ENCODE measurements at places on chromosomes 16 and 17.

DNA sequence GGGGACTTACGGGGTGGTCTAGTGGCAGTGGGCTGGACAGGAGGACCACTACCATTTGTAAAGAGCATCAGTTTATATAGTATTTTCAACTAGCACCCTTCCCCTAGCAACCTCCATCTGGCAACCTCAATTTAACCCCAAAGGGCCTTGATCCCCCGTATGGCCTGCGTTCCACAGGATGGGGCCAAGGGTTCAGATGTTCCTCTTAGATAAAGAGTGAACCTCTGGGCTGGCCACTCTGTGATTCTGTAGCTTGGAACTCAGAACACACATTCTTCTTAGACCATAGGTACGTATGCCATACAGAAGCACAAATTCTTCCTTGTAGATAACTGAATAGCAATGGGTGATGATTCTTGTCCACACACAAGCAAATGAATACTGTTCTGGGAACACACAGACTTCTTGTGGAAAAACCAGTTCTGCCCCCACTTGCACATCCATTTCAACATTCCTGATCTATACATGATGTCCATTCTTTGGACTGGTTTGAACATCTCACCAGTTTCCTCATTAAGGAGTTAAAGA lies 1.9 kb upstream of the GGA2 start:
- DNase-seq: no peak

GRCh38 chr16:76932541-76933211 lies 258.3 kb upstream of the MON1B start:
- DNase-seq: no peak

- DNase-seq: no peak
Observed at GRCh38 chr17:76104896-76105231, 1.3 kb upstream of the EXOC7 start.

- no peak for DNase-seq
Observed at GRCh38 chr17:32226886-32227285, 38.7 kb upstream of the RHBDL3 start.

- DNase-seq: no peak
Observed at GRCh38 chr17:35094902-35095301, 24.8 kb downstream of the RAD51D start.

- no peak for DNase-seq
Observed at GRCh38 chr17:33055171-33055611, 63.5 kb downstream of the SPACA3 start.

GRCh38 chr16:81164958-81165357 lies 68.8 kb upstream of the GCSH start:
- DNase-seq: no peak

DNA sequence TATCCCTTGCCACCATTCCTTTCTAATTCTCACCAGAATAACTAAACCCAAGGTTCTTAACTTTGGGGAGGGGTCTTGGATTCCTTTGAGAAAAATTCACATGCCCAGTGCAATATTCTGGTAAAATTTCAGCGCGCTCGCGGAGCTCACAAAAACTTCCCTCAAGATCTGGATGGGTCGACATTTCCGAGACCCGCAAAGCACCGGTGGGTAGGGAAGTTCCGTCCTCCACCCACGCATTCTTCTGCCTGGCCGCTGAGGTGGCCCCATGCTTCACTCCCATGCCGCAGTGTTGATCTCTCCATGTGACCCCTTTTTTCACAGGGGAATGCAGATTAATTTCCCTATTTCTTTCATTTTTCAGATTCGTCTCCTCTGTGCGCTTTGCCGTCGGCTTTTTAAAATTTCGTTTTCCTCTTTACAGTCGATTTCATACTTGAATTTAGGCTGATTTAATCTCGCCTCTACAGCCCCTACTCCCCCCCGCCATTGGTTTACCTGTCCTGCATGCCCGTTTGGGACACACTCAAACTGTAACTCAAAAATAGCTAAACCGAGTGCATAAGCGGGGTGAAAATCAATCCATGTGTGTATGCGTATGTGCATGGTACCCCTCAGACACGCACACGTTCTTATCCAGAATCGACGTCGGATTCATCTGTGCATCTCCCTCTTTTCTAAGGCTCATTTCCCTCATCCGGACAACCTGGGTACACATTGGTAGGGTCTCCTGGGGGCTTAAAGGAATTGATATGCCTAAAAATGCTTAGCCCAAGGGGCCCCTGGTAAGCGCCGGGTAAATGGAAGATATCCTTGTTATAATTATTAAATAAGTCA lies 1.4 kb upstream of the SP6 start:
- no peak for DNase-seq

DNA sequence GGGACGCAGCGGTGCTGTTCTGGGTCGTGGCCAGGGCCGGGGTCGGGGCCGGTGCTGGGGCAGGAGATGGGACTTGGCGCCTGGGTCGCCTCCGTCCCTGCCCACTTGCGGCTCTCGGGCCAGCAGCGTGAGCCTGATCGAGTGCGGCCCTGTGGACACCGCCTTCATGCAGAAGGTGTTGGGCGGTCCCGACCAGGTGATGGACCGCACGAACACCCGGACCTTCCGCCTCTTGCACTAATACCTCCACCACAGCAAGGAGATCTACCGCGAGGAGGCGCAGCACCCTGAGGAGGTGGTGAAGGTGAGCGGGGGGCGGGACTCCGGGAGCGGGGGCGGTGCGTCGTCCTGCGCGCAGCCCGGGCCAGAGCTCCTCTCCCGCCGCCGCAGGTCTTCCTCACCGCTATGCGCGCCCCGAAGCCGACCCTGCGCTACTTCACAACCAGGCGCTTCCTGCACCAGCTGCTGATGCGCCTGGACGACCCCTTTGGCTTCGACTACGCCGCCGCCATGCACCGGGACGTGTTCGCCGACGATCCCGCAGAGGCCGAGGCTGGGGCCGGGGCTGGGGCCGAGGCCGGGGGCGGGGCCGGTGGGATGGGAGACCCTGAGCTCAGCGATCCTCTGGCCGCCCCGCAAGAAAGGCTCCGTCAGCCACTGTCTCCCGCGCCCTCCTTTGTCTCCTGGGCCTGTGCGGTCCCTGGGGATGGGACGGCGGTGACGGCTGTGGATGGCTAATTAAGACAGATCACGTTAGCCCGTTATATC lies 4.5 kb upstream of the HSD17B1 start:
- DNase-seq: no peak

DNA sequence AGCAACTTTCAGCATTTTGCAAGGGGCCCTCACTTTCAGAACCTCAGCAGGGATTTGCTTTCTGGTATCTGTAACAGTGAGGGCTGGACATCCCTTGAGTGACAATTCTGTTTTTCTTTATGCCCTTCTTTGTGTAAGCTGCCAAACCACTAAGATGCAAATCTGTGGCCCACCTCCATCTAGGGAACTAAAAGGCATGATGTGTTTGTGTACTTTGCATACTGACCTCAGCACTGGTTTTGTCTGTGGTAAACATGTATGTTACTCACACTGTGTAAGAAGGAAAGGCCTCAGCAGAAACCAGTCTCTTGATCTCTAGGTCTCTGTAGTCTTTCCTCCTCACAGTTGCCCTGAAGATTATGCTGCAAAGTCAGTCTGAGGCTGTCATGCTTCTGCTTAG lies 396.6 kb upstream of the DYNLRB2 start:
- DNase-seq: no peak

DNA sequence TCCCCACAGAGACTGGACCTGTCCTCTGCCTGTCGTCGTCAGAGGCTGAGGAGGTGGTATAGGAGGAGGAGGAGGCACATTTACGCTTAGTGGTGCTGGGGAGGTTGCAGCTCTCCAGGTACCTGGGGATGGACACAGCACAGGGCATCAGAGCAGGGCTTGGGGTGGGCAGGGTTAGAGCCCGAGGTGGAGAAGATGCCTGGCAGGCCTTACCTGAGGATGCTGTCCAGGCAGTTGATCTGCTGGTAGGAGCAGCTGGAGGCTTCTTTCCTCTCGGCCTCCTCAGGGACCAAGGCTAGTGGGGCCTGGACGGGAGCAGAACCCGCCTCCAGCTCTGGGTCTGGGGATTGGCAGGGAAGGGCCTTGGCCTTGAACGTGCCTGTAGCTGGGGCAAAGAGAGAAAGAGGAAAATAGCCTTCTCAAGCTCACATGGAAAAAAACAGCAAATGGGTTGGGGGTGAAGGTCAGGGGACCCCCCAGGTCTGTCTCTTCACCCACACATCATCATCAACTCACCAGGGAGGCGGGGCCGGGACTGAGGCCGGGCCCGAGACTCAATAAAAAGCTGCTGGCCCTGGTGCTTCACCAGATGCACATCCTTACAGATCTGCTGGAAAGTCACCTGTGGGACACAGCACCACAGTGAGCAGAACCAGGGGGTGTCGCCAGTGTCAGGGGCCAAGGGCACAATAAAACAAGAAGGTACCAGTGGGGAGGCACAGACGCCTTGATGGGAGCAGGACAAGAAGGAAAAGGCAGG lies 5.6 kb downstream of the PER1 start:
- DNase-seq: no peak

DNA sequence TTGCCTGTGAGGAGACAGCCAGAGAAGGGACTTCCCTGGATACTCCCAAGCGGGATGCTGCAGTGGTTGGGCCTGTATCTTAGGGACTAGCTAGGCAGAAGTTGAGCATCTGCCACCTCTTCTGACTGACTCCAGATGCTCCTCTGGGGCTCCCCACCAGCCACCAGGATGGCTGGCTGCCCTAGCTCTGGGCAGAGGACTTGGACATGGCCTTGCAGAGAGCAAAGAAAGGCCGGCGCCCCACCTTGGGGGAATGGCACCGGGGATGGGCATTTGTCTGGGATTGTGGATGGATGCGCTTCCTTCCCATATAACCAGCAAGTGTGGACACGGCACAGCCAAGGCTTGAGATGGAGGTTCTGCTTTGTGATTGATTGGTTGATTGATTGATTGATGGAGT lies 69.0 kb downstream of the OR1D5 start:
- no peak for DNase-seq

DNA sequence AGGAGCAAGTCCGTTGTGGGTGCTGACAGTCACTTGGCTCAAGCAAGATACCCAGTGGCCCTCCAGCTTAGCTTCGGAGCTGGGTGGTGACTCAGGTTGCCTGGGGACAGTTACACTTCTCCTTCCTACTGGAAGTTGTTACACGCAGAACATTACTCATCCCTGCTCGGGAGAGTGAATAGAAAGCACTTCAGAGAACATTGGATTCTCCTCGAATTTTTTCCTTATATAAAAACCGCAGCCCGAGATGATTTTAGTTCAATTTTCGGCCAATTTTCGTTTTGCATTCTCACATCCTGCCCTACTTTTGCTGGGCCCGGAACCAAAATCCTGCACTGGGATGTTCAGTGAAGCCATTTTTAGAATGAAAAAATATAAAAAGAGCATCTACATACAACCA lies 99.7 kb downstream of the ELAC2 start:
- DNase-seq: no peak

DNA sequence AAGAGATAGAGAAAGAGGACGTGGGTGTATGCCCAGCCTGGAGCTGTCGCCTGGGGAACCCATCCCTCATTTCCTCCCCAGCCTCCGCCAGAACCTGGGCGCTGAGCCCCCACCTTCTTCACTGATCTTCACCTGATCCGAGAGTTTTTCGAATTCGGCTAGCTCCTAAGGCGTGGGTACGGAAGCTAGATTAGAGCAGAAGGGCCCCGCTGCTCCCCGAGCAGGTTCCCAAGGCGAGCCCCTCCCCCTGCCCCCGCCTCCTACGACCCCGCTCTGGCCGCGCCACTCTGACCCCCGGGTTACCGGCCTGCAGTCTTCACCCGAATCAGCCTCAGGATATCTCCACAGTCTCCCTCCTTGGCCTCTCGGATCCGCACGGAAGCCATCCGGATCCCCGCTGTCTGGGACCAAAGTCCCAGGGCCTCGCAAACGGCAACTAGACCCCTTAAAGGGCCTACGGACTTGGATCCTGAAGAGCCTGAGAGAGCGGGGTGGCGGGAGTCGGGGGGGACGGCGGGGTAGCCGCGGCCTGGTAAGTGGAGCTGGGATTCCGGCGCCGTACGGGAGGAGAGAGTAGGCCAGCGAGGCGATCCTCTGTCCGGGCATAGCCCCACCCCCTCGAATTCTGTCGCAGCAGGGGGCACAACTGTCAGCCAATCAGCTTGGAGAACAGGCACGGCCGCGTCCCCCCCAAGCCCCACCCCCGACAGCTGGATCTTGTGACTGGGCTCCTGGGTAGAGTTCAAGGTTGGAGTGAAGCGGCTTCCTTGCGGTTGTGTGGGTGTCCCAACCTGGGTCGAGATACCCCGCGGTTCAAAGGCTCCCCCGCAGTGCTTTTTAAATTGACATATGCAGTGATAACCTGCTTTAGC lies at the start of gene SAT2:
Gene SAT2, minus strand, starts transcription at position 572 of the 872 bp plus-strand sequence. Its CDS starts 186 bp downstream, at position 386.
- peak; percentile 43 for DNase-seq

GRCh38 chr17:39729280-39729851 lies 966 bp downstream of the MIEN1 start:
- no peak for DNase-seq

GRCh38 chr17:67491681-67492024 lies 114.6 kb downstream of the PITPNC1 start:
- DNase-seq: no peak

DNA sequence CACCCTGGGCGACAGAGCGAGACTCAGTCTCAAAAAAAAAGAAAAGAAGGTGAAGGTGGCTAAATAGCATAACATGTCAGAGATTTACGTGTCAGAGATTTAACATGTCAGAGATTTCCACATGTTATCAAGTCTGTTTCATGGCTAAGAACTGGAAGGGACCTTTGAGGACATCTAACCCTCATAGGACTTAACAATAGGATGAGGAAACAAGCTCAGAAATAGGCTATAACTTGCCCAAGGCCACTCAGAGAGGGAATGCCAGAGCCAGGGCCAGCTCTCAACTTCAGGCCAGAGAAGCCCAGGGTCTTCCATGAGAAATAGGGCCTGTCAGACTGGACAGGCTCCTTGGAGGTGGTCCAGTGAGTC lies 26.8 kb upstream of the ZNF629 start:
- DNase-seq: no peak

DNA sequence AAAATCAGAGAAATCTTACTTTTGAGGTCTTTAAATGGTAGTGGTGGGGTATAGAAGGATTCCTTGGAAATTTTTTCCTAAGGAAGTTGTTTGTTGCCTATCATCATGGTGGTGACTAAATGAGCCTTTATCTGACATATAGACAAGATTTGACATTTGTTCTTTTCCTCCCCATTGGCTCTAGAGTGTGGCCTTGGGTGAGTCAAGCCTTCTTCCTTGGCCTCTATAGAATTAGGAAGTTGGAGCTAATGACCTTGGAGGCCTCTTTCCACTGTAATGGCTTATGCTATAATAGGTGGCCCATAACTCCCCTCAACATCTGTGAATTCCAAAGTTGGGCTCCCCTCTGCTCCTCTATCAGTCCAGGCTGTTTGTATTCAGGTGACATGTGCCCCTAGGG lies 79.1 kb upstream of the HNF1B start:
- no peak for DNase-seq

Measured in KG1 (cell line).